Brain (organoid and tissue), 16 donors: ENCODE measurements at places on chromosomes 16 and 17.

DNA sequence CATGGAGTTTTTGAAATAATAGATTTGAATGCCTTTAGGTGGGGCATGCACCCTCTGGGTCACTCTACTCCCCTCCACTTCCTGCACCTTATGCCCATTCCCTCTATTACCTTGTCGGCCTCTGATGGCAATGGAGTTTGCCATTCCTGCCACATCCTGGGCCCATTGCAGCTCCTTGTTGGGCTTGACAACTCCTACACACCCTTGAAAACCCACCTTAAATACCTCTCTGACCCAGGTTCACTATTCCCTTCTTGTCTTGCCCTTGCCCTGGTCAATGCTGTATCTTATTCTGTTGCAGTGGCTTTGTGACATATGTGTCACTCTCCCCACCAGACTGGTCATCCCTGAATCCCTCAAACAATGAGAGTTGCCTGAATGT lies 2.4 kb downstream of the CCR7 start:
- DNase-seq: no peak

- no peak for DNase-seq
Observed at GRCh38 chr16:55497558-55497957, 11.3 kb upstream of the LPCAT2 start.

- DNase-seq: peak; percentile 82
Observed at GRCh38 chr17:82528484-82529265, 9.1 kb downstream of the FOXK2 start.

GRCh38 chr17:15284537-15284936 lies 19.4 kb upstream of the PMP22 start:
- no peak for DNase-seq

DNA sequence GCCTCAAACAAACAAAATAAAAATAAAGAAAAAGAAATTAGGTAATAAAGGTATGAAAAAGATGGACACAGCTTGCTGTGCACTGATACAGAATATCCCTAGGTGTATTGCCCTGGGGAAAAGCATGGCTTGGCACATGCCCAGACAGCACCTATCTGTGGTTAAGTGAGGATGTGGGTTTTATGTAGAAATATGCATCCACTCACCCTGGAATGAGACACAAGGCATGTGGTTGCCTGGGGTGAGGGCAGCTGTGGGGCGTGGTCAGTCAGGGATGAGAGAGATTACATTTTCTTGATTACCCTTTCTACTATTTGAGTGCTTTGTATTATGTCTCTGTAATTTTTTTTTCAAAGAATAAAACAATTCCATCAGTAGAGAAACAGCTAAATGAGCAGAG lies 6.9 kb downstream of the PLLP start:
- no peak for DNase-seq

GRCh38 chr17:71383091-71383490 lies 737.7 kb upstream of the SOX9 start:
- peak; percentile 81 for DNase-seq

GRCh38 chr16:84537491-84538151 lies 33.2 kb upstream of the MEAK7 start:
- DNase-seq: no peak

DNA sequence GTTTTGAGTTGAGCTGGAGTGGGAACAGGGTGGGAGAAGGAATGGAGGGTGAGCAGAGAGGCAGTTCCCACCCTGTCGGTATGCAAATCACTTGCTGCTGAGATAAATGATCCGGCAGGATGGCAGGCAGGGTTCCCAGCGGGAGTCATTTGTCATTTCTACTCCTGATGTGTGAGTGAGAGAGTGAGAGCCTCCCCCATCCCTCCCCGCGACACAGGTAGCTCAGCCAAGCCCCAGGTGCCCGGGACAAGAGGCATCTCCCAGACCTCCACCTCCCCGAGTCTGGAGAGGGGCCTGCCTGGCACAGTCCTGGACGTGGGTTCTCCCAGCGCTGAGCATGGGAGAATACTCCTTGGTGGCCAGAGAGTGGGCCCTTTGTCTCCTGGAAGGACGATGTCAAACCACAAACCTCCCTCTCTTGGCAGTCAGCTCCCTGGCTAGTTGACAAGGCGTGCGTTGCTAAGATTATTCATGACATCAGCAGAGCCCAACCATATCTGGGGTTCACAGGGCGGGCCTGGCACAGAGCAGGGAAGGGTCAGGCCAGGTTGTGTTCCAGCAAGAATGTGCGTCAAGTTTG lies 33.7 kb upstream of the TNRC6C start:
- peak; percentile 43 for DNase-seq

- DNase-seq: no peak
Observed at GRCh38 chr17:48490451-48490892, 40.3 kb downstream of the HOXB1 start.

GRCh38 chr17:64491994-64492393 lies 4.9 kb downstream of the POLG2 start:
- DNase-seq: no peak

DNA sequence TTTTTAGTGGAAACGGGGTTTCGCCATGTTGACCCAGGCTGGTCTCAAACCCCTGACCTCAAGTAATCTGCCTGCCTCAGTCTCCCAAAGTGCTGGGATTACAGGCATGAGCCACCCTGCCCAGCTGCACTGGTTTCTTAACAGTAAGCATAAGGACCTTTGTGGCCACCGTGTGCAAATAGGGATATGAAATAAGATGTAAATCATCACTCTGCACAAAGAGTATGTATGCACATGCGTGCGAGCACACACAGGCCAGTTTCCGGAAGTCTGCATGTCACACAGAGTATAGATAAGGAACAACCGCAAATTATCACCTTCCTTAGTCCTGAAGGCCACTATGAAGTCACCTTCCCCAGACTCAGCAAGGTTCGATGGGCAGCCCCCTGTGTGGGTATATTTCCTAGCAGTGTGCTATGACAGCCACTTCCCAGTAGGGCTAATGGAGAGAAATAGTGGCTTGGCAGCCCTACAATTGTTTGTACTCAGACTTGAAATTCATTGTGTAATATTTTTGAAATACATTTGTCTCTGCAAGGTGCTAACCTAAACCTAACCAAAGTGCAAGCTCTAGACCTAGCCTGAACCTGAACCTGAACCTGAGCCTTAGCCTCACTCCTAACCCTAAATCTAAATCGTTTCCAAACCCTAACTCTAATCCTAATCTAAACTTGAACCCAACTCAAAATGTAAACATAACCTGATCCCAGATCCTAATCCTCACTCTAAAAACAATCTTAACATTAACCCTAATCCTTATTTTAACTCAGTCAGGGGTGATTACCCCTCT lies 48.4 kb upstream of the SKAP1 start:
- no peak for DNase-seq

- no peak for DNase-seq
Observed at GRCh38 chr17:72976971-72977770, 115.3 kb downstream of the SLC39A11 start.

DNA sequence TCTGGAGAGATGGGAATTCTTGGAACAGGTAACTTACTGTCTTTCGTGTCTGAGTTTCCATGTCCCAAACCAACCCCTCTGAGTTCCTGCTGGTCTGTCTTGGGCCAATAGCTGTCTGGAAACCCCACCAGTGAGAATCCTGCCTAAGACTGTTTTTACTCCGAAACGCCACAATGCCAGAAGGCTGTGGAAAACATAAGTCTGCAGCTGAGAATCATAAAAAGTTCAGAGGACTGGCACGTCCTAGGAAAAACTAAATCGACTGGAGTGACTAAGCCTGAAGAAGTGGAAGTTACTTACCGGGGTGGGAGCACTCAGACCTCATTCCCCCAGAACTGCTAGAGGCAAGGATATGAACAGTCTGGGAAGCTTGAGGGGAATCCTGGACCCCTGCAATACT lies 13.3 kb downstream of the LRRC75A start:
- DNase-seq: no peak

- DNase-seq: no peak
Observed at GRCh38 chr16:85544016-85544415, 69.1 kb upstream of the GSE1 start.

- DNase-seq: peak; percentile 86
Observed at GRCh38 chr17:77451245-77451893, 310.6 kb downstream of the SEC14L1 start.

GRCh38 chr17:61202564-61202963 lies 197.1 kb upstream of the TBX2 start:
- DNase-seq: no peak

DNA sequence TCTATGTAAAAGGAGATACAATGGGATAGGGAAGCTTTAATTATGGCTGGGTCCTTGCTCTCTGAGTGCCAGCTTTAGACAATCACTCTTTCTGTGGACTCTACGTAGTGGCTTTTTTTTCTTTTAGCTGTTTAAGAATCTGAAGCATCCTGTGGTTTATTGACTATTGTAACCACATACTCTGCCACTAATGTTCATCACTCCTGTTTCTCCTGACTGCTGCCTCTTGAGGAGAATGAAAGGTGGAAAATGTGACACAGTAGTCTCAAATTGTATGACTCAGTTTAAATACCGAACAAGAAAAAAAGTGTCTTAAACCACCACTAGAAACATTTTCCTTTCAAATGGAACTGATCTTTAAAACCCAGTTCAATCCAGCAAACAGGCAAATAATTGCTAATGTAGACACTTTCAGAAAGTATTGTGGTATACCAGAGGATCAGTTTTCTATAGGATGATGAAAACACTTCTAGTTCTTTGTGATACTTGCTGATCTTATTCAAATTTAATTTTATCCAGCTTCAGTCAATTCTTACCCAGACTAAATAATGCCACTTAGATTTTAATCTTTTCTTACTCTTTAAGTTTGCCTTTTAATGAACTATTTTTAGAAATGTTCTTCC lies 302.7 kb upstream of the PMFBP1 start:
- DNase-seq: no peak

GRCh38 chr16:50457979-50458491 lies 89.2 kb upstream of the BRD7 start:
- peak; percentile 71 for DNase-seq

DNA sequence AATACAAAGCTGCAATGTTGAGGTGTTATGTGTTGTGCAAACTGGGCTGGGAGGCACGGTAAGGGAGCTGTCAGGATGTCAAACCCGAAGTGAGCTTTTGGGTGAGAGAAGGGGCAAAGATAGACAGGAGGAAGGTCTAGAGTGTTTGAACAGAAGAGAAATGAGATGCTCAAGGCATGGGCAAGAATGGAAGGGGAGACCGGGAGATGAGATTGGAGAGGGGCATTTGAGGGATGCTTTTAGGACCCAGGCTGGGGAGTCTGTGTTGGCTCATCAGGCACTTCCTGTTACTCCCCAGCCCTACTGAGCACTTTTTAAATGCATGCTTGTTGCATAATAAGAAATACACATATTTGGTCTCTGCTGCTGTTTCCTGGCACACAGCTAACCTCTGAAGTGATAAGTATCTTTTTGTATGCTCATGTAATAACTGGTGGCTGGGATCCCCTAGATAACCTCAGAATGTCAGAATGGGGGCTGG lies 13.7 kb downstream of the UNC45B start:
- no peak for DNase-seq

DNA sequence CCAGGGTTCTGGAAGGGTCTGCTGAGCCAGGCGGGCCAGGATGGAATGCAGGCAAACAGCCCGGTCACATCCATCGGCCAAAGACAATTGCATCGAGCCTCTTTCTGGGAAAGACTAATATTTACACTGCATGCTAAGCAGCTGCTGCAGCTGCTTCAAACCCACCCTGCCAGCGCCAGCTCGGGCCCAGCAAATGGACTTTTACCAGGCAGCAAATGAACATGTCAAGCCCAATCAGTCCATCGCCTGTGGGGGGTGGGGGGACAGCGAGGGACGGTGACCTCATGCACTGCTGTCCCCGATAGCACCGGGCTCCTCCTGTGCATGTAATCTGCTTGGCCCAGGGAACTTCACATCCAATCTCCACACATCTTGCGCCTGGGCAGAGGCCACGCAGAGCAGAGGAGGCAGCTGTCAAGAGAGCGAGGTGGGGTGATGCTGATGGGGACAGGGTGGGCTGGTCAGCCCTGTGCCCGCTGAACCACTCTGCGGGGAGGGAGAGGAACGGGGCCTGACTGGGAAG lies 39.4 kb upstream of the CDH5 start:
- peak; percentile 77 for DNase-seq

- DNase-seq: no peak
Observed at GRCh38 chr17:59680314-59680713, 26.9 kb downstream of the PTRH2 start.

- no peak for DNase-seq
Observed at GRCh38 chr17:64226132-64226531, 36.9 kb downstream of the TEX2 start.

DNA sequence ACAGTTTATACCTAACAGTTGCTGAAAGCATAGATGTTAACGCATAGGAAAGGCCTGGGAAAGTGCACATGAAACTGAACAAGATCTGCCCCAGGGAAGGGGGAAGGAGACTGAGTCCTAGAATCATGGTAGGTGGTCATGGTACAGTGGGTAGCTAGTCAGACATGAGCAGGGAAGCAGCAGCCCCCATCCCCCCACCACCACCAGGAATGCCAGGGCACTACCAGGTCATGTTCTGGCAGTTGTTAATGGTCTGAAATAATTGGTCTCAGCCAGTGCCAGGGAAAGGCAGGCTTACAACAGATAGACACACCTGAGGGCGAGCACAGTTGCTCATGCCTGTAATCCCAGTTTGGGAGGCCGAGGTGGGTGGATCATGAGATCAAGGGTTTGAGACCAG lies 185.2 kb downstream of the CPPED1 start:
- no peak for DNase-seq

- peak; percentile 91 for DNase-seq
Observed at GRCh38 chr16:9392956-9393355, 301.5 kb downstream of the HAPSTR1 start.

DNA sequence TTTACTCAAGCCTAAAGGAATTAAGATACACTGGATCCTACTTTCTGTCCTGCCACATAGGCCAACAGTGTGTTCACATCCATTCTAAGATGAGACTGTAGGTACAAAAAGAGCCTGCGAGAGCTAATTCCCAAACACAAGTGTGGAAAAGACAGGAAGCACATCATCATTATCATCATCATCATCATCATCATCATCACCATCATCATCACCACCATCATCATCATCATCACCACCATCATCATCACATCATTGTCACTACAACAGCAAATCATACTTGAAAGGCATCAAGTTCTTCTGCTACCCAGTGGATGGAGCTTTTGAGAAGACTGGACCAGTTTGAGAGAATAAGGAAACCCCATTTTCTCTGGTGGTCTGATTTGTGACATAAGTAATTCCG lies 268.1 kb downstream of the HS3ST3A1 start:
- DNase-seq: no peak

GRCh38 chr17:75565066-75565465 lies 22.5 kb upstream of the MYO15B start:
- no peak for DNase-seq

DNA sequence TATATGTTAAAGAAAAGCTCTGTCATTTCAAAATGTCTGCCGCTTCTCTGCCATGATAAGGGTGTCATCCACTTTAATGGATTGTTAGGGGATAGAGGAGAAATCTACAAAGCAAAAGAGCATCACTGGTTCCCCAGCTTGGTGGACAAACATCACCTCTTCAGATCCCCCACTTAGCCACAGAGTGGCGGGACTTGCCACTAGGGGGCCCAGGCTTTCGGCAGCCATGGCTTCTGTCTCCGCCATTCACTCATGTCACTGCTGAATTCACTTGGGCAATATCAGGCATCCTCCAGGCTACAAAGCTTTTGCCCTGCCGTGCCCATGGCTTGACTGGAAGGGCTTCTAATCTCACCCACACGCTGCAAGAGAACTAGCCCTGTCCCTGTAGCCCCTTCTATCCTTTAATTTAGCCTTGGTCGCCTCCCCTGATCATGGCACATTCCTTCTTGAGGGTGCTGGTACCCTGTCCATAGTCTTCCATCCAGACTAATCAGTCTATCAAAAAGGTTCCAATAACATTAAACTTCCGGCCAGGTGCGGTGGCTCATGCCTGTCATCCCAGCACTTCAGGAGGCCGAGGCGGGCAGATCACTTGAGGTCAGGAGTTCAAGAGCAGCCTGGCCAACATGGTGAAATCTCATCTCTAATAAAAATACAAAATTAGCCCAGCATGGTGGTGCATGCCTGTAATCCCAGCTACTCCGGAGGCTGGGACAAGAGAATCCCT lies 34.7 kb downstream of the SBK1 start:
- DNase-seq: peak; percentile 41
